ENCODE measurements at places on chromosomes 12 and 14. TPM values are rescaled to one million over a fixed set of nuclear protein-coding genes. Genes with fewer than 3 reads are reported as not detected.
A peak's percentile ranks its signal among the peaks of the same experiment; 100 is the strongest.

- H3K4me1 ChIP-seq, result peaks cover 64% of the 10 kb centered on the region
- no peak for DNase-seq
- H3K27ac ChIP-seq, result no peak overlapping the region
These were observed 9.2 kb downstream of the KTN1 start for GRCh38 chr14:55589171-55589570.

GRCh38 chr14:61562321-61563161, 132.8 kb upstream of the HIF1A start:
- H3K4me3 ChIP-seq, result no peak overlapping the region
- H3K27ac ChIP-seq, result no peak overlapping the region
- peaks cover 31% of the 10 kb centered on the region for H3K4me1 ChIP-seq
- DNase-seq, result no peak
- H3K36me3 ChIP-seq, result no peaks in the 10 kb centered on the region

The LMO3 gene
- total RNA-seq, result 22.2 TPM

The TMPRSS12 gene
- not detected for total RNA-seq

The CD163 gene
- 0.77 TPM for total RNA-seq

DNA sequence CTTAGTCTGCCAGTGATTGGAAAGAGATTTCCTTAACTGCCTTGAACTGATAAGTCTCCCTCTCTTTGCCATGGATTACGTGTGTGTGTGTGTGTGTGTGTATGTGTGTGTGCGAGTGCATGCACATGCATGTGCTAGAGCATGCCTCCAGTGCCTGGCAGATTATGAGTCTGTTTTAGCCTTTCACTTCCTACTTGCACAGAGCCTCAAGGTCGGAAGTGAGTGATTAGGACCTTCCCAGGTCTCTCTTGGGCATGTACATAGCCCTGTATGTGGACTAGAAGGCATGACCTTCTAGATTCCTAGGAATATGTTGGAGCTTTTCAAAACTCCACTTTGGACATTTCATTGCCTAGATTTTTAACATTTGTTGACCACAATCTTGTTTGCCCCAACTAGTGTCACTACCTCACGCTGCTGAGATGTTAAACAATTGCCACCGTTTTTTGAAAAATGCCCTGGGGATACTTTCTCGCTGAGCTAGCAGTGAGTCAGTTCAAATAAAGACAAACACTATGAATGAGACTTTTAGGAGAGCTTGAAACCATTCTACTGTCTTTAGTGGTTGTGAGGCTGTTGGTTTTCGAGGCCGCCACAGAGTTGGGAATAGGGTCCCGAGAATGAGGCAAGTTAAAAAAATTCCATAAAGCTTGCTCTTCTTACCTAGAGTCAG, 28.2 kb downstream of the KIAA0586 start:
- H3K36me3 ChIP-seq, result peaks cover 15% of the 10 kb centered on the region
- no peaks in the 10 kb centered on the region for H3K27me3 ChIP-seq
- no peak overlapping the region for H3K4me3 ChIP-seq
- no peaks in the 10 kb centered on the region for H3K4me1 ChIP-seq
- DNase-seq, result no peak
- peak overlapping the region; percentile 36 for H3K27ac ChIP-seq

The ABCC9 gene
- 0.02 TPM for total RNA-seq

- H3K36me3 ChIP-seq, result no peaks in the 10 kb centered on the region
- DNase-seq, result peak; percentile 35
- H3K27ac ChIP-seq, result no peak overlapping the region
- peaks cover 13% of the 10 kb centered on the region for H3K4me1 ChIP-seq
These were observed 236.0 kb downstream of the ETNK1 start for GRCh38 chr12:22860926-22861325.

GRCh38 chr12:106692896-106693820, 81.3 kb upstream of the RIC8B start:
- DNase-seq, result no peak
- no peaks in the 10 kb centered on the region for H3K4me1 ChIP-seq
- no peak overlapping the region for H3K4me3 ChIP-seq
- H3K36me3 ChIP-seq, result no peaks in the 10 kb centered on the region
- H3K27me3 ChIP-seq, result no peaks in the 10 kb centered on the region

The CDKL1 gene
- total RNA-seq, result 2.0 TPM

The SUDS3 gene
- 64.7 TPM for total RNA-seq

DNA sequence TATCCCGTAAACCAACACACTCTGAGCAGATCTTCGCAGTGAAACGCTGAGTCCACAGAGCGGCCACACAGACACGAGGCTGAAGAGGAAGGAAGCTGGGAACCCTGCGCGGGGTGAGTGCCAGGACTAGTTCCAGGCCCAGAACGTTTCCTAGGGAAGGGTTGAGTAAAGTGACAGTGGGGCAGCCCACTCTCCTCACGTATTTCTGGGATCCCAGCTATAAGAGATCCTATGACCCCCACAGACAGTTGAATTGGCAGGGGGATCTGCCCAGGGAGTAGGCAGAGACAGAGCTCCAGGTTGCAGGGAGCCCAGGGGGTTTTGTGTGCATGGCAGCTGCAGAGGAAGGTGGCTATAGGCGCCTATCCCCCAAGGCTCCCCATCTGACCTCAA, 51.1 kb downstream of the GTF2A1 start:
- no peak for DNase-seq
- no peaks in the 10 kb centered on the region for H3K36me3 ChIP-seq
- no peaks in the 10 kb centered on the region for H3K27me3 ChIP-seq
- H3K4me3 ChIP-seq, result peak overlapping the region; percentile 88
- H3K27ac ChIP-seq, result peak overlapping the region; percentile 85

- H3K4me3 ChIP-seq, result no peak overlapping the region
- H3K4me1 ChIP-seq, result peaks cover 27% of the 10 kb centered on the region
- H3K27ac ChIP-seq, result peak overlapping the region; percentile 92
- H3K36me3 ChIP-seq, result peaks cover 62% of the 10 kb centered on the region
These were observed 36.6 kb downstream of the SFSWAP start for GRCh38 chr12:131747276-131748177.

DNA sequence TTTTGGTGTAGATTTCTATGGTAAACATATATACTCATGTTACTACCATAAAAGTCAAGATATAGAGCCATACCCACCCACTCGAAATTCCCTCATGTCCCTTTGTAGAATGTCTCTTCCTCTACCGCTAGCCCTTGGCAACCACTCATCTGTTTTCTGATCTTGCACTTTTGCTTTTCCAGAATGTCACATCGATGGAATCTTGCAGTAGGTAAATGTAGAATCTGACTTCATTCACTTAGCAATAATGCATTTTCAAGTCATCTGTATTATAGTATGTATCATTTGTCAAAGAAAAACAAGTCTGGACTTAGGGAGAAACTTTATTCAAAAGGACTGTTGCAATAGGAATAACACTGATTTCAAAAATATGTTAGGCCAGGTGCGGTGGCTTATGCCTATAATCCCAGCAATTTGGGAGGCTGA, 19.3 kb upstream of the CLEC2D start:
- H3K27me3 ChIP-seq, result peaks cover 1% of the 10 kb centered on the region
- peaks cover 42% of the 10 kb centered on the region for H3K4me1 ChIP-seq
- H3K27ac ChIP-seq, result peak overlapping the region; percentile 86

- DNase-seq, result no peak
These were observed 74.3 kb downstream of the SSPN start for GRCh38 chr12:26269562-26270284.

DNA sequence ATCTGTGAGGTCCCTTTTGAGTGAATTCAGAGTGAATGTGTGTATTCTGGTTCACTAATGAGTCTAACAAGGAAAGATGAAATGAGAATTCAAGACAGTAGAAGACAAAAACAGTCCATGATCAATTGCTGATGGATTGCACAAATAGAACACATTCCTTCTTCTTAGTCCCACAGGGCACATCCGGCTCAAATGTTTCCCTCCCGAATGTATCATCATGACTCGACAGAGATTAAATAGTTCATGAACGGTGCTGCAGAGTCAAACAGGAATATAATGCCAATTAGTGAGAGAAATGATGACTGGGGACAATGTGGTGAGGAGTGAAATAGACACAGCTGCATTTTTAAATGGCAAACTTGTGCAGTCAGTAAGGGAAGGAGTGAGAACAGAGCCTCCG, 11.5 kb upstream of the SFSWAP start:
- H3K36me3 ChIP-seq, result no peaks in the 10 kb centered on the region
- H3K4me1 ChIP-seq, result no peaks in the 10 kb centered on the region
- DNase-seq, result no peak

The SYNE2 gene
- total RNA-seq, result 70.5 TPM

DNA sequence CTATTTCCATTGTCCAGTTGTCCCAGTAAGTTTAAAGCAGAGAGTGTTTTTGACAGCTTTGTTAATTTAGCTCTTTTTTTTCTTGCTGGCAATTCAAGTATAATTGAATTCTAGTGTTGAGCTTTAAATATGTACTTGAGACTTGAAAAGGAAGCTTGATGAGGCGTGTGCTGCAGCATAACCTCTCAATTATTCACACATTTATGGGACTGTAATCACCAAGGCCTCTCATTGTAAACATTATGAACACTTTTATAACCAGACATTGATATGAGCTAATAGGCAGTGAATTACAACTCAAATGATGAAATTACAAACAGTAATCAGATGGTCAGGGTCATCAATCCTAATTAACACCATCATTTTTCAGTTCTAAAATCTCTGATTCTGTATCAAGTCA, 378.0 kb upstream of the DDHD1 start:
- no peaks in the 10 kb centered on the region for H3K36me3 ChIP-seq
- H3K4me1 ChIP-seq, result no peaks in the 10 kb centered on the region
- no peak overlapping the region for H3K4me3 ChIP-seq

DNA sequence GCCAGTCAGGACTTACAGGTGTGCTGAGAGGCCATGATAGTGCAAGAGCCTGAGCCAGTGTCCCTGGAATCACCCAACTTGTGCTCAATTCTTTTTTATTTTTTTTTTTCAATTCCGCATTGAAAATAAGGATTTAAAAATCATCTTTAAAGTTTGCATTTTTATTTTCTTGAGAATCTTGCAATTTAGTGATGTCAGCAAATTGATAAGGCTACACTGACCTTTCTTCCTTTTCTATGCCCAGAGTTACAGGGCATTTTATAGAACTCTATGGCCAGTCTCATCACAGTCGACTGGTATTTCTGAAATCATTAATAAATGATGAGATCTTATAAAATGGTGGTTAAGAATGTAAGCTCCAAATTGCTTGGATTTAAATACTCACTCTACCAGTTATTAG, 63.3 kb upstream of the PRKD1 start:
- H3K36me3 ChIP-seq, result no peaks in the 10 kb centered on the region
- H3K27me3 ChIP-seq, result no peaks in the 10 kb centered on the region
- H3K4me1 ChIP-seq, result no peaks in the 10 kb centered on the region
- no peak for DNase-seq
- H3K27ac ChIP-seq, result no peak overlapping the region
- H3K4me3 ChIP-seq, result no peak overlapping the region

DNA sequence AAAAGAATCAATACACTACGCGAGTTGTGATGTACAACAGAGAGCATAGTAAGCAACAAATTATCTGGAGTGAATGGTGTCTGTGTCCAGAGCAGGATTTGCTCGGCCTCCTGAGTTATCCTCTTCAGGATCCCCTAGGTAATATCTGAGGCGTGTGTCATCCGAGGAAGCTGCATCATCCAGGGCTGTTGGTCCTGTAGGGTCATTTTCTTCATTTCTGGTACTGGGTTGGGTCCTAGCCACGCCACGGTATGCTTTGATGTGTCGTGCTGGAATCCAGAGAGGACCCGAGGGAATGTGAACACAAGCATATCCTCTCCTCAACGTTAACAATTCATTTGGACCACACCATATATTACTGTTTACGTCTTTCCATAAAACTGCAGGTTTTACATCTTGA, 19.0 kb upstream of the CLEC4E start:
- H3K4me1 ChIP-seq, result peaks cover 35% of the 10 kb centered on the region
- no peak overlapping the region for H3K4me3 ChIP-seq
- no peak for DNase-seq
- H3K36me3 ChIP-seq, result peaks cover 21% of the 10 kb centered on the region
- H3K27me3 ChIP-seq, result no peaks in the 10 kb centered on the region

GRCh38 chr12:3698218-3698974, 54.5 kb downstream of the CRACR2A start:
- no peak overlapping the region for H3K4me3 ChIP-seq
- DNase-seq, result no peak
- H3K27ac ChIP-seq, result no peak overlapping the region

DNA sequence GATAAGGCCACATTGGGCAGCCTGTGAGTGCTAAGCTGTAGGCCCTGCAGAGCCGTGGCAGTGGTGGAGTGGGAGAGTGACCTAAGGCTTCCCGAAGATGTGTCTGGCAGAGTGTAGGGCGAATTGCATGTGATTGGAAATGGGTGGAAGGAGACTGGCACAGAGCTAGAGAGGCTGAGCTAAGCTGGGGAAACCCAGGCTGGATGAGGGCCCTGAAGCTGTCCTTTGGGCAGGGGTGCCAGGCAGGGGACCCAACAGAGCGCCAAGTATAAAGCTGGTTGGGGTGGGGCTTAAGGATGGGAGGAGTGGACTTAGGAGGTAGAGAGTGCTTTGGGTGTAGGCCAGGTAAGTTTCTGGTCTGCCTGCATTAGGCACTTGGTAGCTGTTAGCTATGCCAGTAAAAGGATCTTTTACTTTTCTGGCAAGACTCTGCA, 47.9 kb downstream of the WDR20 start:
- DNase-seq, result no peak
- peak overlapping the region; percentile 28 for H3K27ac ChIP-seq
- no peaks in the 10 kb centered on the region for H3K27me3 ChIP-seq
- no peaks in the 10 kb centered on the region for H3K36me3 ChIP-seq
- peaks cover 42% of the 10 kb centered on the region for H3K4me1 ChIP-seq
- no peak overlapping the region for H3K4me3 ChIP-seq

The XRCC3 gene
- 46.7 TPM for total RNA-seq

- H3K27ac ChIP-seq, result peak overlapping the region; percentile 50
- no peaks in the 10 kb centered on the region for H3K36me3 ChIP-seq
- H3K4me1 ChIP-seq, result peaks cover 43% of the 10 kb centered on the region
- no peak for DNase-seq
- H3K4me3 ChIP-seq, result no peak overlapping the region
These were observed 184.8 kb downstream of the ZFP36L1 start for GRCh38 chr14:68607867-68608573.

The ADCK1 gene
- 12.8 TPM for total RNA-seq

DNA sequence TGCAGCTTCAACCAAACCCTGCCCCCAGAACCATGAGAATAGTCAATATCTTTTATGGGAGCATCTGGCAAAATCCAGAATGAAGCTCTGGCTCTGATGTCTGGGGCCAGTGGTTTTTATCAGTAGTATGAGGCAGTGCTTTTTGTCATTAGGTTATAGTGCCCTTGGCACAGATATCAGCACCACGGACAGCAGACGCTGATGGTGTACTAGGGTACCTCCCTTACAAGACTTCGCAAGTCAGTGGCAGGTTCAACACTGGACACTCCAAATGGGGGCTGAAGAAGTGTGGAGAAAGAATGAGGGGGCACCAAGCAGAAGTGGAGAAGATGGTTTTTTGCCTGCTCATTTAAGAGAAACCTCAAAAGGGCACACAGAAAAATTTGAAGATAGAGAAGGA, 68.2 kb upstream of the E2F7 start:
- H3K4me3 ChIP-seq, result no peak overlapping the region
- H3K36me3 ChIP-seq, result no peaks in the 10 kb centered on the region
- no peaks in the 10 kb centered on the region for H3K4me1 ChIP-seq
- no peaks in the 10 kb centered on the region for H3K27me3 ChIP-seq

The BBOF1 gene
- 0.73 TPM for total RNA-seq

DNA sequence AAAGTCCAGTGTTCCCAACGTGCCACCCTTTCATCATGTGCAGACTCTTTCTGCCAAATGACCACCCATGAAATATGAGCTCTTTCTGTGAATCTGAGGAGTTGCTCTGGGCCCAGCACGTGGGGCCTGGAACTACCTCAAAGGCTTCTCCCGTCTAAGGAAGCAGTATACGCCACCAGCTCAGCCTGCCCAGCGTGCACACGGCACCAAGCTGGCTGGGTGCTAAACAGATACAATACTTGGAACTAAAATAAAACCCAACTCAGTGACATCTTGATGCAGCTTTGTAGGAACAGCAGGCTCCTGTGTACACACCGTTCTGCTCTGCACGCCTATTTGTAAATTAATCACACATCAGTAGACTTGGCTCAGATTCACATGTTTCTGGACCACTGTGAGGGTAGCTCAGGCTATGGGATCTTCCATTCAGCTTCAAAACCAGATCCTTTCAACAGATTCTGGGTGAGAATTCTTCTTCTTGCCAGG, 74.8 kb downstream of the ARL6IP4 start:
- H3K27me3 ChIP-seq, result no peaks in the 10 kb centered on the region
- no peaks in the 10 kb centered on the region for H3K36me3 ChIP-seq
- H3K27ac ChIP-seq, result no peak overlapping the region

Measured in WTC11 (cell line).